ENCODE measurements at places on chromosomes 7 and 10.
A peak's percentile ranks its signal among the peaks of the same experiment; 100 is the strongest.

DNA sequence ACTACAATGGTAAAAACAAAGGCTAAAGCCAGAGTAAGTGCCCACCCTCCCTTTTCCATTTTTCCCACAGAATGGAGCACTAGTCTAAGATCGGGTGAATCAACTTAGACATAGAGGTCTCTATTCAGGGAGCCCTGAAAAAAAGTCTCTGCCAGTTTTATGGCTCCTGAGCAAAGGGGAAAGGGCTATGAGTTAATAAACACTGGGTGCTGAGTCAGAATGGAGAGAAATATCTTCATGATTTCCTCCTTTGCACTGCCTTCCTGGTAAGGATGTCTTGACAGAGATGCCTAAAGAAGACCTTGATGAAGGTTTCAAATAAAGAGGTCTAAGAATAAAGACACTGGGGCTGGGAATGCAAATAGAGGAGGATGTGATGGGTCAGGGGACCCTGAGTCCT is 607.4 kb upstream of the MBL2 start:
- no peak for DNase-seq

GRCh38 chr10:124661660-124662180 is 82.5 kb downstream of the FAM53B start:
- no peak for DNase-seq

DNA sequence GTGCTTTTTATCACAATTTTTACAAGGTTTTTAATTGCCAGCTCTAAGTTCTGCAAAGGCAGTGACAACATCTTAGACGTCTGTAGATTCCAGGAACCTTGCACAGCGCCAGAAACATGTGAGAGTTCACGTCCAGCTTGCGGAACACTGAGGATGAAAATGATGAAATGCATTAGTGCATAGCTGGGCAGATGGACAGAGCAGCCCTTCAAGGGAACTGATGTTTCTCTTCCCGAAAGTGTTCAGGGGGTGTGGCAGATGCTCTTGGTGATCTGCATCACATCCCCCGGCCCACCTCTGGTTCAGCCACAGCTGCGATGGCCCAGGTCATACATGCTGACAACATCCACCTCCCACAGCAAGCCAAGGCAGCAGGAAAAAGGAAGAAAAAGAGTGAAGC is 40.9 kb downstream of the ITIH5 start:
- no peak for DNase-seq

DNA sequence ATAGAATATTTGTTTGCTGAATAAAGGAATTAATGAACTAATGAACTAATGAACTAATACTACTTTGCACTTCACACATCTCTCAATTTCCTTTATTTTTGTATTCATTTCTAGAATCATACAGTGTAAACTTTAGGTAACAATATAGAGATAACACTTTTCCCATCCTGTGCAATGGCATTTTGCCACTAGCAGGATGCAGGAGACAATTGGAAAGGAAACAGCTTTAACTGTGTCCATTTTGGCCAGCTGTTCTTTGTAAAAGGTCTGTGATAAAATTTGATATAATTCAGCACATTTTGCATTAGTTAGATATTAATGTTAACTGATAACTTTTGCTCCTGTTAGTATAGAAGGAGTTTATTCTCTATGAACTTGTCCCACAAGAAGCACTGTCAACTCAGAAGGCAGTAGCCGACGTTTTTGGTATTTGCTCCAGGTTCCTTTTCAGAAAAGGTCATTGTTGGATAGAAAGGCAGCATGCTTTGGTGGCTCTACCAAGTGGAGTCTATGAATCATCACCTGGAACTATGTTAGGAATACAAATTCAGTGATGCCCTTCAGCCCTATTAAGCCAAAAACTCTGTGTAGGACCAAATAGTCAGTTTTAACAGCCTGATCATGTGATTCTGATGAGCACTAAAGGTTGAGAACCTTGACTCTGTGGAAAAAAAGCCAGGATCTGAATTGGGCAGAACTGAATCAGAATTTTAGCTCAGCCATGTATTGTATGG is 86.6 kb downstream of the NRG3 start:
- DNase-seq = no peak

DNA sequence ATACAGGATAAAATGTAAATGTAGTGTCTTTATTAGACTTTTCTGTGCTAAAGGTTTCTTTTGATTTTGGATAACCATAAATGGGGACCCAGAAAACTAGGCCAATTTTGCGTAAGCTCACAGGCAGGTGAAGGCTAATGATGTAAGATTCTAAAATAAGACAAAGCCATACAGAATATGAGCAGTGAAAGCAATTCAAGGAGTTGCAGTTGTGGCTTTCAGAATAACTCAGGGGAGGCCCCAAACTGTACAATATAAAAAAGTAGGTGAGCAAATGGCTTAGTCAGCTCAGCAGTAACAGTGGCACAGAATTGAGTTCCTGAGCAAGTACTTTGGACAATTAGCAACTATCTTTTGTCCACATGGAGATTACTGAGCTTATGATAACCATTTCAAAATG is 81.7 kb upstream of the NRP1 start:
- no peak for DNase-seq

DNA sequence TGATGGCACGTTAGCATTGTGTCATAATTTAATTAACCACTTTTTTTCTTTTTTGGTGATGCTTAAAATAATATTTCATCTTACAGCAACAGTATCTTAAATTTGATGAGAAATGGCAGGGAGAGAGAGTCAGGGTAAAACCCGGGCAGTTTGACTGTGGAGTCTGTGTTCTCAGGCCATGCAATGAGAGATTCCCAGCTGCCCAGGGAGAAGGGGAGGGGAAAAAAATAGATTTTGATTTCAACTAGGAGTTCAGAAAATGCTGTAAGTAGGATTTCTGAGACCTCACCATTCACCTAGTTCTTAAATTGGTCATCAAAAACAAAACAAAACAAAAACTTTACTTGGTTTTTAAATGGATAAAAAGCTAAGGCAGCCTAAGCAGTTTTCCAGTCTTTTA is 37.4 kb upstream of the XPNPEP1 start:
- no peak for DNase-seq

- no peak for DNase-seq
Measured at GRCh38 chr7:90269163-90269562, 24.2 kb downstream of the CFAP69 start.

DNA sequence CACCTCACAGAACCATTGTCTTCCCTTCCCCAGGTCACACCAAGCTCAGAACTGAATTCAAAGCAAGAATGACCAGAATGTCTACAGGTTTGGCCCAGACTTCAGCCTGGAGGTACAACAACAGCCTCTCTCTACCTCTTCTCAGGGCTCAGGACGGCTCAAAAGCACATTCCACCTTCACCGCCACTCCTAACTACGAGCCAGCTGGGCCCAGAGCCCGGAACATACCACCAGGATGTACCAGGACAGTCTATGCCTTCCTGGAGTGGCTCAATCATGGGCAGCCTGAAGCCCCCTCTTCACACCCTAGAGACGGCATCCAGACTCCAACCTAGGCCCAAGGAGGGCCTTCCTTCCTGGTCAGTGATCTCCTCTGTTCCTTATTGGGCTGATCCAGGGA is 41.6 kb downstream of the ANXA8 start:
- DNase-seq = no peak

- no peak for DNase-seq
Measured at GRCh38 chr7:126185959-126186580, 1066.7 kb downstream of the GRM8 start.

- no peak for DNase-seq
Measured at GRCh38 chr7:50644586-50644985, 79.4 kb upstream of the DDC start.

DNA sequence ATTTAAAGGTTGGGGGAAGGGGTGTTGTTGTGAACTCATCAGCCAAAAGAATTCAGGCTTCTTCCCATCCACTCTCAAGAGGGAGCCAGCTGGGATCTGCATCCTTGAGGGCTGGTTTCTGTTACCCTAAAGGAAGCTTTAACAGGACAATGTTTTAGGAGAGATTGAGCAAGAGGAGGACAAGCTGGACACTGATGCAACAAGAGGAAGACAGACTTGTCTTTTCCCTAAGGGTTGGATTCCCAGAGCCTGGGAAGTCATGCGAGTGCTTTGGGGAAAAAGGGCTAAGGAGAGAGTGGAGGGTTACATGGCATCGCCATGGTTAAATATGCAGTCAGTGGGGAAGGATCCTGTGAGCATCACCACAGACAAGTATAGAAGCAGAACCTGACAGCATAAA is 47.6 kb upstream of the PDE1C start:
- no peak for DNase-seq

DNA sequence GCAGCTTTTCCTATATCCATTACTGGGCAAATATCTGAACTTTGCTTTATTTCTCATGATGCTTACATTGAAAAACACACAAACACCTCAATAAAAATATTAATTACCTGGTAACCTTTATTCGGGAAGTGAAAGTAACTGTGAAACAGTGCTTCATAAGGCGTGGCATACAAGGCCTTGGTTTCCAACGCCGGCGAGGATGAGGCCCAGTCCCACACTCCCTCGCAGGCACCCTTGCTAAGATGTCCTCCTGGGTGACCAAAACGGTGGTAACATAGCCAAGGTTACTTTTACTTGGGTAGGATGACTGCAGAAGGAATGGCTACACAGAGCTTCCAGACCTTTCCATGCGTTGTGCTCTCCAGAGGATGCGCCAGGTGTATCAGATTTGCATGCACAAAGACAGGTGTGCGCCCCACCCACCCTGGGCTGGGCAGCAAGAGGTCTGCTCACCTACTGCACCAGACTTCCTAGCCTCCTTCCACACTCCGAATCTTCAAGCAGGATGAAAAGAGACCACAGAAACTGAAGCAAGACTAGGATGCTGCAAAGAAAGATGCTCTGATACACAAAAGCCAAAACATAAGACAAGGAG is 13.3 kb upstream of the DAGLB start:
- no peak for DNase-seq

- no peak for DNase-seq
Measured at GRCh38 chr10:132405463-132405991, 8.5 kb downstream of the PWWP2B start.

- no peak for DNase-seq
Measured at GRCh38 chr10:91071786-91072185, 148.7 kb upstream of the PCGF5 start.

GRCh38 chr10:102449321-102450123 is 1.8 kb downstream of the C10orf95 start:
- peak; percentile 80 for DNase-seq

DNA sequence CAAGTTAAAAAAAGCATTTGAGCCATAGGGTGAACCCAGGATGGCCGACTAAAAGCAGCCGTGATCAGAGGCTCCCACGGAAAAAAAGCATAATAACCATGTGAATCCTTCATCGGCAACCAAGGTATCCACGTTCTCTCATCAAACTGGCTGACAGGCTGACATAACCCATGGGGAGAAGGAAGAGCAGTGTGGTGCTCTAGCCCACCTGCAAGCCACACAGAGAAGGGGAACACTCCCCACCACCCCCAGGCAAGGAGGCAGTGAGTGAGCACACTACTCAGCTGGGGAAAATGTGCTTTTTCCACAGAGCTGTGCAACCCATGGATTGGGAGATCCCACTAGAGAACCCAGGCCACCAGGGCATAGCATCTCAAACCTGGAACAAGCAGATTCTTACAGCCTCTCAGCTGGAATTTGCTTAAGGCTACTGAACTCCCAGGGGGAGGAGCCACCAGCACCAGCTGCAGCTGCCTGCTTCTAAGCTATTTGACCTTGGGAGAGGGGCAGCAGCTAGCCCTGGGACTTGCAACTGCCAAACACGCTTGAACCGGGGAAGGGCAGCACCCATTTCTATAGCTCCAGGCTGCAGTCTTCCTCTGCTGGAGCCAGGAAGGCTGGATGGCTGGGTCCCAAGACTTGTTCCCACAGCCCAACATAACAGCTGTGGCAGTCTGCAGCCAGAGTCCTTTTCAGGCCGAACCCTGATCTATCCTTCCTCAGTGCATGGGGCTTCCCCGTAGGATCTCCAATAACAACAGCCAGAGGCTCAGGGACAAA is 178.2 kb upstream of the NRG3 start:
- DNase-seq = no peak

DNA sequence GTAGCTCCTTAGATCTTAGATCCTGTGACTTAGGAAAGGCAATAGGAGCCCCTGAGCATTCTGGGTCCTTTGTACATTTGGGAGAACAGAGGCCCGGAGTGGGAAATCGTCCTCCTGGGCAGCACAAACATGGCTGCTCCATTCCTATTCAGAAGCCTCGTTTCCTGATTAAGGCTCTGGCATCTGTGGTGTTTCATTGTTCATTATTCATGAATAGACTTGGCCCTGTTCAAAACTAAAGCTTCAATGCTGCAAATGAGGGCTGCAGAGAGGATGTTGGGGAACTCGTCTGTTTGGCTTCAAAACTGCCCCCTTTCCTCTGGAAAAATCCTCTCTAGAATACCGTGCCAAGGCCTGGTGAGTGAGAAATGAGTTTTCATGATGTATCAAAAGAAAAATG is 3.4 kb upstream of the HTRA1 start:
- no peak for DNase-seq
